ENCODE measurements at places on chromosomes 12 and 14.

GRCh38 chr12:12909995-12910420 is 18.6 kb downstream of the GPRC5A start:
- DNase-seq: no peak

- peak; percentile 36 for DNase-seq
These were observed 224.3 kb downstream of the NEDD1 start for GRCh38 chr12:97131220-97131981.

DNA sequence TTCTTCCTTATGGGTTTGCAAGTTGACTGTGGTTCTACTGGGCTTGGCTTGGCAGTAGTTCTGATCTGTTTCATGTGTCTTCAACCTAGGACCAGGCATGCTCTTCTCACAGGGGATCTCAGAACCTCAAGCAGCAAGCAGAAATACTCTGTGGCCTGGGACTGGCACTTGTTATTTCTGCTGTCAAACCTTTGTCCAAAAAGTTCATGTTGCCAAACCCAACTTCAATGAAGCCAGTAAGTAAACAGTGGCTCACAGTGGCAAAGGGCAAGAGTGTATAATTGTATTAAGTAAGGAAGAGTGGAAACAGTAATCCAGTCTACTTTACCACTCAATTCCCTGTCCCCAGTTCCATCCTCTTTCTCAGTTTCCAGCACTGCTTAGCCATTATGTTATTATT is 15.7 kb upstream of the HMGA2 start:
- DNase-seq: no peak

GRCh38 chr12:92072112-92072511 is 73.5 kb downstream of the BTG1 start:
- DNase-seq: no peak

GRCh38 chr14:74569387-74569786 is 42.6 kb downstream of the LTBP2 start:
- no peak for DNase-seq

DNA sequence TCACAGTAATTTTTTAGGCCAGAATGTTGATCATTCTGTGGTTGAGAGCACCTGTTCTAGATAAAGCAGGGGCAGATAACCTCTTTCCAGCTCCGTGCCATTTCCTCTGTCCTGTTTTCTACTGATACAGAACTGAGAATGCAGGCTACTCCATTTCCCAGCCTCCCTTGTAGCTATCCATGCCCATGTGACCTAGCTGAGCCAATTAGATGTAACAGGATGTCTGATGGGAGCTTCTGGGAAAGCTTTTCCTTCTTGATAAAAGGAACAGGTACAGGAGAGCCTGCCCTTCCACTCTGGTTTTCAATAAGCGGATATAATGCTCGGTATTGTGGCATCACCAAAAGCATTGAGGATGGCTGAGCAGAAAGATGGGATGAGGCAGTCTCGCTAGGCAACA is 54.2 kb downstream of the LRRC74A start:
- DNase-seq: no peak

DNA sequence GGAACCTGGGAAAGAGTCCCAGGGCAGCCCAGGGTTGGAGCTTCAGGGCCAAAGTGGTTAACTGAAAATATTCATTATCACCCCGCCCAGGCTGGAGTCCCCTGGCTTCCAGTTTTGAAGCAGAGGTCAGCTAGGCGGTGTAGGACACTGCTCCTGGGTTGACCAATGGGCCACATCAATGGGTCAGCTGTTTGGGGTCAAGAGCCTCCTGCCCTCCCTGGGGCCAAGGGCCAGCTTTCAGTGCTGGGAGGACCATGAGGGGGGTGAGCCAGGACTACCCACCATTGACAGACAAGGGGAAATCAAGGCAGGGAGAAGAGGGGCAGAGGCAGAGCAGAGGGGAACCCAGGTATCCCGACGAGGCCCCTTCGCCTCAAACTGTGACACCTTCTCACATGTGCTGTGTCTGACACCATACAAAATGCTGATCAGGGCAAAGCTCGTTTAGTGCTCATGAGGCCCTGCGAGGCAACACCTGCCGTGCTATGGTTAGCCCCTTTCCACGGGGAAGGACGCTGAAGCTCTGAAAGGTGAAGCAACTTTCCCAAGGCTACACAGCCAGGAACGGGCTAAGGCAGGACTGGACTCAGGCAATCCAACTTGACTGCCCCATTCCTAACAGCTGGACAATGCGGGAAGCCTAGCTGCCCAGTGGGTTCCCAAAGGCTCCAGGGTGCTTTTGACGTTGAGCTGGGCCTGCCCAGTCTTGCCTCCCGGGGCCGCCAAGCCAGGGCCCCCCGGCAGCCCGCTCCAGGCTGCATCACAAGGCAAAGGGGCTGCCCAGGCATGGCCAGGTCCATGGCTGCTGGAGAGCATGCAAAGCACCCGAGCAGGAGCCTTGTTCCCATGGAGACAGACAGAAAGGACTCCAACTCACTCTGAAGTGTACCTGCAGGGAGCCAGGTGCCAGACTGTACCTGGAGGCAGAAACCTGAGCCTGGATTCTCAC is 2.0 kb downstream of the SYNE3 start:
- no peak for DNase-seq

- no peak for DNase-seq
These were observed 113.6 kb downstream of the PEBP1 start for GRCh38 chr12:118249547-118249946.

DNA sequence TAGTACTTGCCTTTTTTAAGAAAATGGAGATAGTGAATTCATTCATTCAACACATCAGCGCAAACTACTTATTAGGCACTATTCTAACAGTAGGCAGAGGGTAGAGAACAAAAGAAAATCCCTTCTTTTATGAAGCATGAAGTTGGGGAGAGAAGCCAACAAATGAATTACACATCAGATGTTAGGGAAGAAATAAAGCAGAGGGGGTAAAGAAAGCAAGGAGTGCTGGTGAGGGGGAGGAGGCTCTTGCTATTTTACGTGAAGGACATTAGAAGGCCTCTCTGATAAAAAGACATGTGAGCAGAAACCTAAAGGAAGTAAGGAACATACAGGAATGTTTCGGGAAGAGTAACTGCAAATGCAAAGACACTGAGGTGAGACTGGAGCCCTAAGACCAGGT is 22.2 kb downstream of the TFCP2 start:
- DNase-seq: peak; percentile 73

GRCh38 chr12:82650627-82651337 is 35.9 kb upstream of the TMTC2 start:
- peak; percentile 84 for DNase-seq

- no peak for DNase-seq
These were observed 158.2 kb upstream of the RGS6 start for GRCh38 chr14:71773898-71774481.

DNA sequence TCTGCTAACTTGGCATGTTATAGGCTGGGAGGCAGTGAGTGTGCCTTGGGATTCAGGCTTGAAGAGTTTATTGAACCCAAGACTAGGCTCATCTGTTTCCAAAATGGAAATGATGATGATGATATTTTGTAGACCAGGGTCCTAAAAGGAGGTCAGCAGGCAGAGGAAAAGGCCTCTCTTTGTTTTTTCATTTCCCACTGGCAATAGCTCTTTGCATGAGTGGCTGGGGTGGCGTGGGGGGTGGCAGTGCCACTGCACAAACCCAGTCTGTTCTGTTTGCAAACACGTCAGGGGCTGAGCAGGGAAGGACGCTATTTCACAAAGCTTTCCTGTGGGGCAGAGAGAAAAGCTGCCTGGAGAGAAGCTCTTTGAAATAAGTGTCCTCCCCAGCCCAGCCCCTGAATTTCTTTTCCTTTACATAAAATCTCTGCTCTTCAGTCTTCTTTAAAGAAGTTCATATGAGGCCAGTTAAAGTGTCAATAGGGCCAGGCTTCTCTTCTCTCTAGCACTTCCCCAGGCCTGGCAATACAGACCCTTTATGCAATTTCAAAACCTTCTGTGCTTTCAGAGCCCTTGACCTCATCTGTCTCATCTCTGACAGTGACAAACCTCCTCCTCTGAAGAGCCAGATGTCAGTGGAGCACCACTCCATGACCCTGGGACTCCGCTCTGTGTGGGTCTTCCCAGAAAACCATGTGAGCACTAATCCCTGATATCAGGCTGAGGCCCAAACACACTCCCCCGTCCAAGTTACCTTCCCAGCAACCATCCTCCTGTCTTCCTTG is 72.8 kb downstream of the ZNF664 start:
- no peak for DNase-seq

DNA sequence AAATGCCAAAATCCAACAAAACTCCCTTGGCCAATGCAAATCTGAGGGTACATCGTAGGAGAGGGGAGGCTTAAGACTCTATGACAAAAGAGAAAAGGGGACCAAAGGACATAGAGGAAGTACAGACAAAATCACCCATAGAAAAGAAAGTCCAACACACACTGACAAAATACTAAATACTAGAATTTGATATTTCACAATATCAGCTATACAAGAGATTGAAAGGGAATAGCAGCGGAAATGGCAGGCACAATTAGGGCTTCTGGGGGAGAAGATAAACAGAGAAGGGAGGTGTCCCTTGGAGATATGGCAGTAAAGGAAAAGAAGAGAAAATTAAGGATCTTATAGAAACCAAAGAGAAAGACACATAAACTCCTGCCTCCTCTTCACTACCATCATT is 29.0 kb downstream of the ATP2B1 start:
- DNase-seq: no peak

- peak; percentile 57 for DNase-seq
These were observed 768 bp downstream of the PTPN11 start for GRCh38 chr12:112419297-112420133.

- DNase-seq: no peak
These were observed 39.7 kb upstream of the FBLN5 start for GRCh38 chr14:91987192-91987591.

- DNase-seq: no peak
These were observed 114.8 kb upstream of the FOXN3 start for GRCh38 chr14:89531661-89532335.

- DNase-seq: no peak
These were observed 6.6 kb downstream of the PTHLH start for GRCh38 chr12:27965966-27966365.

DNA sequence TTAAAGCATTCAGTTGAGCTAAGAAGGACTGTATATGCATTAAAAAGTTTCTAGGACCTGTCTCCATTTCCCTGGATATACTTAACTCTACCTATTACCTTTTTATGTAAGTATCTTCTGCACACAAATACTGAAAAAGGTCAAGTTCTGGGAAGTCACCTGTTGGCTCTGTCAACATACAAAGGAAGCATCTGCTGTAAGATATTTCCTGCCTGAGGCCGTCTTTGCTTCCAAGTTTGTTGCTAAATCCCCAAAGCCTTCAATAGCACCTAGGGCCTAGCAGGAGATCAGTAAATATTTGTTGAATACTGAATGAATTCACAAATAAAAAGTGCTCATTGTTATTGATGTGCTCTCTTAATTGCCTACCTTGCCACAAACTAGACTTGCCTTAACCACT is 188.4 kb downstream of the DUSP6 start:
- DNase-seq: no peak

- no peak for DNase-seq
These were observed 594.2 kb downstream of the MED13L start for GRCh38 chr12:115683240-115683780.

- DNase-seq: no peak
These were observed 149.1 kb downstream of the KIF26A start for GRCh38 chr14:104287301-104288009.

- DNase-seq: no peak
These were observed 159.3 kb downstream of the DACT1 start for GRCh38 chr14:58797010-58797429.

- no peak for DNase-seq
These were observed 1.8 kb downstream of the GDF3 start for GRCh38 chr12:7693793-7694192.

DNA sequence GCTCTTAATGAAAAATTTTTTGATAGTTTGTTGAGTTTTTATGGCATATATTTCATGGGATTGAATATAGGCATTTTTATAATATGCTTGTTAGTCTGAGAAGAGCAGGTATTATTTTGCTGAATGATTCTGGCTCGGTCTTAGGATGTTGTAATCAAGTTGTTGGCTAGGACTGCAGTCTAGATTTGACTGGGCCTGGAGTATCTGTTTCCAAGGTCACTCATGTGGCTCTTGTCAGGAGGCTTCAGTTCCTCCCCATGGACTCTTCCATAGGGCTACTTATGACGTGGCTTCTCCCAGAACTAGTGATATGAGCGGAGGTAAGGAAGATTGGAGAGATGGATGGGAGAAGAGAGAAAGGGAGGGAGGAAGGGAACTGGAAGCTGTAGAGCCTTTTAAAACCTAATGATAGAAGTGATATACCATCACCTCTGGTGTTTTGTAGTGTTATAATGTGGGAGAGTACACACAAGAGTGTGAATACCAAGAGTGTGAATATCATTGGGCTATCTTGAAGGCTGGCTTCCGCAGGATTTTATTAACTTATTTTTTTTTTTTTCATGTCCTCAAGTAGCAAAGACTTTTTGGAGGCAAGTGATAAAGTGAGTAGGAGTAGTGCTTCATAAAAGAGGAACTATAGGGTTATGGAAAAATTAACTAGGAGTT is 4.4 kb downstream of the MNAT1 start:
- DNase-seq: no peak

DNA sequence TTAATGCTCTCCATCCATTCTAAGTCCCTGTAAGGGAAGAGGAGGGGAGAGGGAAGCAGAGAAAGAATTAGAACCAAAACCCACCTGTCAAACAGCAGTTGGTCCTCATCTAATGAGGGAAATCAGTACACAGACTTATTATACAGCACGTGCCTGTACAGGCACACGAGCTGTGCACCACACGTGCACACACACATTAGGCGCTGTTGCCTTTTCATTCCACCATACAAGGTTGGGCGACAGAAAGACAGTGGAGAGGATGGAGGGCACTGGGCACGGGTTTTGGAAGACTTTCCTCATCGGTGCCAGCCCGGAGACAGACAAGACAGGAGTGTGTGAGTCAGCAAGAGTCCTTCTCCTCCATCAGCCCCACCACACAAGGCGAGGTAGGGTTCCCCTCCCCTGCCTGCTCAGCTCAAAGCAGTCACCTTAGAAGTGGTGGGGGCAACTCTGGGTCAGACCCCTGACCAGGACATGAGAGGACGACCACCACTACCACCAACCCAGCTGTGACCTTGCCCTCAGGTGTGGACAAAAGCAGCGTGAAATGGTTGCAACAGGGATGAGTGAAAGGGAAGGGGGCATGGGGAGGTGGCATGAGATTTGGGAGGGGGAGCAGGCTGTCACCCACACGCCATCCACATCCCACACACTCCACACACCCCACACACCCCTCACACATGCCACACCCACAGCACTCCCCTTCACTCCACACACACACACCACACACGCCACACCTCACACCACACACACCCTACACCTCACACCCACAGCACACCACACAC is 80.7 kb downstream of the ACTN1 start:
- DNase-seq: no peak

GRCh38 chr12:121277374-121277759 is 19.1 kb downstream of the CAMKK2 start:
- DNase-seq: no peak

DNA sequence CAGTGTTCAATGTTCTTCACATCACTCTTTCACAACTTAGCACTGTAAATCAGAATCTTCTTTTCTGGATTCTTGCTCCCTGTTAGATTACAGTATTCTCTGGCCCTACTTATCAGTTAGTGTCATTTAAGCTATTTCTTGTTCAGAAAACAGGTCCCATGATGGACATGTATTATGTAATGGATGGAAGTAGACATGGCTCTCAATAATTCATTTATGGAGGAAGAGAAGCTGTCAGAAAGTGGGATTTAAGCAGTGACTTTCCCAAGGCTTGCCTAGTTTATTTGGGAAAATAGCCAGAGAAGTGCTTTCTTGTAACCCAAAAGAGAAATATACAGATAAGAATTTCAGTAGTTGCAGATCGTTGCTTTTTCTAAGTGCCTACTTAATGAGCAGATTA is 1.6 kb downstream of the ERC1 start:
- DNase-seq: no peak

- DNase-seq: no peak
These were observed 23.6 kb downstream of the TCHP start for GRCh38 chr12:109923481-109924245.

GRCh38 chr12:125192690-125193221 is 127.5 kb downstream of the AACS start:
- DNase-seq: no peak

All from HAP-1 (cell line).